T-helper 22 cell (primary cell): ENCODE measurements at places on chromosomes 16 and 17.

- DNase-seq, result no peak
Measured at GRCh38 chr17:31568539-31568938, 177.1 kb downstream of the RAB11FIP4 start.

- DNase-seq, result no peak
Measured at GRCh38 chr16:26532456-26532855, 534.3 kb upstream of the C16orf82 start.

- no peak for DNase-seq
Measured at GRCh38 chr17:5378566-5379207, 40.8 kb downstream of the NUP88 start.

GRCh38 chr16:52071101-52071500 lies 475.8 kb downstream of the TOX3 start:
- no peak for DNase-seq

DNA sequence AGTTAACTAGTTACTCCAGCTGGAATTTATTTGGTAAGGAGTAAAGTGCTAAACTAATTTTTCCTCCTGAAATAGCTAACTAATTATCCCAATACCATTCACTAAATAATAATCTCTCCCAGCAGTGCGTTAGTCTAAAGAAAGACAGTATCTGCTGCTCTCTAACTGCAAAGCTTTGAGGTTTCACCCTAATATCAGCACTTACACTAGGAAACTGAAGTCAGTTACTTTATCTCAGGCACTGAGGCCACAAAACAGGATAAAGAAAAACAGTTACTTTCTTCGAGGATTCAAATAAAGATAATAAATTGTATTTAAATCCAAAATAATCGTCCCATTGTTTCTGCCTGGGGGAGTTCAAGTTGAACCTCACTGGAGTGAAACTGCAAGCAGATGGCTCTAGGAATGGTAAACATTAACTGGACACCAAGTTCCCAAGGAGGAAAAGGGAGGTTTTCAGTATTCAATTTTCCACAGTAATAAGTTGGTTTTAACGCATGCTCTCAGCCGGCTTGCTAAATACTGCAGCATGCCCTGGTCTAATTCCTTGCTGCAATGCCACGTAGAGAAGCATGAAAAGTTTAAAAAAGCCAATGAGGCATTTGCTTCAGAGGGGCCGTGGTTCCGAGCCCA lies 20.0 kb upstream of the FOXJ1 start:
- DNase-seq, result no peak
